ENCODE measurements at places on chromosomes 6 and 20.

DNA sequence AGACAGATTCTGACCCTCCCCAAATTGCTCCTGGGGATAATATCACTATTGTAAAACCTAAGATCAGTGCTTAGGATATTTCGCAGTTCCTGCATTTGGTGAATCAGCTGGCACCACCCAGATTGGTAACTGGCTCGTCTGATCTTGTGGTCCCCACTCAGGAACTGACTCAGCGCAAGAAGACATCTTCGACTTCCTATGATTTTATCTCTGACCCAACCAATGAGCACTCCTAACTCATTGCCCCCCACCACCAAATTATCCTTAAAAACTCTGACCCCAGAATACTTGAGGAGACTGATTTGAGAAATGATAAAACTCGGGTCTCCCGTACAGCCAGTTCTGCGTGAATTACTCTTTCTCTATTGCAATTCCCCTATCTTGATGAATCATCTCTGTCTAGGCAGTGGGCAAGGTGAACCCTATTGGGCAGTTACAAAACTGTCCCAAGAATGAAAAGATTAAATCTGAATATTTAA, 55.7 kb upstream of the PRND start:
- no peak overlapping the region for H3K4me3 ChIP-seq
- H3K27me3 ChIP-seq: no peaks in the 10 kb centered on the region
- no peaks in the 10 kb centered on the region for H3K36me3 ChIP-seq
- H3K27ac ChIP-seq: no peak overlapping the region

DNA sequence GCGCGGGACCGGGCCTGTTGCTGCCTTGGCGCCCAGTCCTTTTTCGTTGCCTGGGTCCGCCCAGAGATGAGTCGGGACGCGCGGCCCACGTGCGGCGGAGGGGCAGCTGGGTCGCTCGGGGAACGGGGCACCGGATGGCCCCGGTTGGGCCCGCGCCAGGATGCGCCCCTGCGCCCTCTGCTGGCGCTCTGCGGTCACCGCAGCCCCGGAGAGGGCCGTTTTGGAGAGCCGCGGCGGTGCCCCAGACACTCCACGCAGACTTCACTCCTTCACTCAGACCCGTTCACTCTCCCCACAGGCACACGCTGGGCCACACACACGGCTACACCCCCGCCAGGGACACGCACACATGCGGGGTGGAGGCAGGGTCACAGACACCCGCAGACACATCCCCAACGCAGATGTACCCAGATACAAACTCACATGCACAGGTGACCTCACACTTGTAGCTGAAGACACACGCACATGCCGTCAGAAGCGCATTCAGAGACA, 38.8 kb downstream of the SRC start:
- no peaks in the 10 kb centered on the region for H3K27me3 ChIP-seq
- DNase-seq: peak; percentile 46
- no peak overlapping the region for H3K27ac ChIP-seq
- H3K36me3 ChIP-seq: peaks cover 67% of the 10 kb centered on the region
- H3K4me3 ChIP-seq: peak overlapping the region; percentile 51

- H3K4me3 ChIP-seq: no peak overlapping the region
- peaks cover 2% of the 10 kb centered on the region for H3K36me3 ChIP-seq
- peaks cover 5% of the 10 kb centered on the region for H3K4me1 ChIP-seq
Measured at GRCh38 chr20:48815537-48815936, 12.3 kb downstream of the PREX1 start.

DNA sequence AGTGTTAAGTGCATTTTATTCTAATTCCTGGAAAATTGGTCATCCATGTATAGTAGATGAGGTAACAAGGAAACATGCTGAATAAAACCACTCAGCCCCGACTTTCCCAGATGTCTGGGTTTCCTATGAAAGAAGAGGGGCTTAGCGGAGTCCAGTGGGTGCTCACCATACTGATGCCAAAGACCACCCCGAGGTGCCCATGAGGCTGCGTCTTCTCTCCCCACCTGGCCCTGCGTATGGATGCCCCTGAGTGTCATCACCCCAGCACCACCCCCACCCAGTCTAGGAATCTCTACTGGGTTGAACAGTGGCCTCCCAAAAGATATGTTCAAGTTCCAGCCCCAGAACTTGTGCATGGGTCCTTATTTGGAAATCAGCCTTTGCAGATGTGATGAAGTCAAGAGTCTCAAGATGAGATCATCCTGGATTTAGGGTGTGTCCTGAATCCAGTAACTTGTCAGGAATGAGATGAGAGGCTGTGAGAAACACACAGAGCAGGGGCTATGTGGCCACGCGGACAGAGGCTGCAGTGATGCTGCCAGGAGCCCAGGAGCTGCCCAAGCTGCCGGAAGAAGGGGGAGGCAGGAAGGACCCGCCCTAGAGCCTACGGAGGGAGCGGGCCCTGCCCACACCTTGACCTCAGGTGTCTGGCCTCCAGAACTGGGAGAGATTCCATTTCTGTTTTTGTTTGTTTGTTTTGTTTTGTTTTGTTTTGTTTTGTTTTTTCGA, 124.6 kb upstream of the CDH4 start:
- peaks cover 9% of the 10 kb centered on the region for H3K27me3 ChIP-seq
- H3K4me3 ChIP-seq: no peak overlapping the region
- peak; percentile 70 for DNase-seq
- H3K27ac ChIP-seq: no peak overlapping the region

DNA sequence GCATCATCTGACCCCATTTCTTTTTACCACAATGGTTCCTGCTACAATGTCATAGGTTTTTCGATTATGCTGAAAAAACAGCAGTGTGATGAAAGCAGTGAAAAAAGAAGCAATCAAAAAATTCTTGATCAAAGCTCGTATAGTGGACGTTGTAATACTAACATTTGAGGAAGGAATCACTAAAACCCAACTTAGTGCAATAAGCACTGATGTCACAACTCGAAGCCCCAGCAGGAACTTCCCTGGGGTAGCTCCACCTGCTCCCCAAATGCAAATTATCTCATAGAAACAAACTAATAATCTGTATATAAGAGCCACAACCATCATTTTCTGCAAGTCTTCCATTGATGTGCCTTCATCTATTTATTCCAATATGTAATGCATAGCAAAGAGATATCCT, 285.6 kb upstream of the SGK1 start:
- H3K4me3 ChIP-seq: no peak overlapping the region
- H3K27ac ChIP-seq: no peak overlapping the region
- no peaks in the 10 kb centered on the region for H3K36me3 ChIP-seq
- no peak for DNase-seq
- H3K27me3 ChIP-seq: no peaks in the 10 kb centered on the region

All from mesenchymal stem cell (in vitro differentiated cells and primary cell).